ENCODE measurements at places on chromosomes 7 and 10. TPM values are rescaled to one million over a fixed set of nuclear protein-coding genes. Genes with fewer than 3 reads are reported as not detected.
A peak's percentile ranks its signal among the peaks of the same experiment; 100 is the strongest.

- no peak for DNase-seq
These were observed 215.5 kb downstream of the SEMA3D start for GRCh38 chr7:84971360-84971759.

DNA sequence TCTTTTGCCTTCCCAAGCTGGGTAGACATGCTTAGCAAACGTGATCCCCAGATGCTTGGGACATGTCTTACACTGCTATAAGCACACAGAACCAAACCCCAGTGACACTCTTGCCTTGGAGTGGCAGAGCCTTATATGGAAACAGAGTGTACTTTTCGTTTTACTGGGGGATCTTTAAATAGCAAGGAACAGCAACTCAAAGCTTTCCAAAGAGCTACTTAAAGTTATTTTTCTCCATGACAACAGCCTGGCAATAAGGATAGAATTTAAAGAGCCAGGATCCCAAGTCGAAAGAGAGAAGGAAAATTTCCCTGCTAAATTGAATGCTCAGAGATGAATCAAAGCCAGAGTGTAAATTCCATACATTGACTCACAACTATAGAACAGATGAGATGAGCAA lies 67.8 kb downstream of the ZNF365 start:
- DNase-seq = no peak

The TRPV5 gene
- 0.29 TPM for total RNA-seq

GRCh38 chr10:33132626-33133025 lies 174.6 kb upstream of the ITGB1 start:
- no peak for DNase-seq

GRCh38 chr10:68249297-68249696 lies 17.4 kb upstream of the ATOH7 start:
- DNase-seq = no peak

GRCh38 chr7:77825131-77825530 lies 26.6 kb downstream of the PHTF2 start:
- DNase-seq = no peak

DNA sequence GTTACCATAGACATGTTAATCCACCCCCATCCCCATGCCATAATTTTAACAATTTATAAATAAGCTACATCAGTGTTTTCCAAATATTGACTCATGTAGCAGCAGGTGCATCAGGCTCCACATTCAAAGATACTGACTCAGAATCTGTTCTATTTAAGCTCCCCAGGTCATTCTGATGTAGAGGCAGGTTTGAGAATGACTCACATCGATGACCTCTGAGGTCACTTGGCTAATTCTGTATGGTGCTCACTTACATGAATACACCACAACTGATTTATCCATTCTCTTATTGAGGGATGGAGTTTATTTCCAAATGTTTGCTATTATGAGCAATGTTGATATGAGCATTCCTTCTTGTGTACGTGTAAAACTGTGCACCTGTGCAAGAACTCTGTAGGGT lies 1159.0 kb downstream of the TYW1 start:
- DNase-seq = no peak

The PRSS2 gene
- total RNA-seq = not detected

DNA sequence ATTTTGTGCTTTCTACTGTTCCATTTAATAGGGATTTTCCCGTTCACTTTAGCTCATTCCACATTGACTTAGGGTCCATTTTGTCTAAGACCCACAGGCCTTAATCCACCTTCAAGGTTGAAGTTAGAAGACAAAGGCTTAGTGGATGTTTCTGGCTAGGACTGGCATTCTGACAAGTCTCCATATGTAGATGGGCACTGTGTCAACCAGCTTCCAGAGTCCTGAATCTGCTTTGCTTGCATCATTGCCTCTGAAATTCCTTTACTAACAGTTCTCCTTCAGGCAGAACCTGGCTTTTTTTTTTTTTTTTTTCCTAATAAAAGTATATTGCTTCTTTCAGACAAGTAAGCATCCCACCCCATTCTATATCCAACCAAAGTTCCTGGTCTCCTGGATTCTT lies 69.6 kb upstream of the PDCD4 start:
- no peak for DNase-seq

The EBF3 gene
- total RNA-seq = 1.2 TPM

- DNase-seq = no peak
These were observed 103.5 kb downstream of the ADARB2 start for GRCh38 chr10:1633783-1634182.

DNA sequence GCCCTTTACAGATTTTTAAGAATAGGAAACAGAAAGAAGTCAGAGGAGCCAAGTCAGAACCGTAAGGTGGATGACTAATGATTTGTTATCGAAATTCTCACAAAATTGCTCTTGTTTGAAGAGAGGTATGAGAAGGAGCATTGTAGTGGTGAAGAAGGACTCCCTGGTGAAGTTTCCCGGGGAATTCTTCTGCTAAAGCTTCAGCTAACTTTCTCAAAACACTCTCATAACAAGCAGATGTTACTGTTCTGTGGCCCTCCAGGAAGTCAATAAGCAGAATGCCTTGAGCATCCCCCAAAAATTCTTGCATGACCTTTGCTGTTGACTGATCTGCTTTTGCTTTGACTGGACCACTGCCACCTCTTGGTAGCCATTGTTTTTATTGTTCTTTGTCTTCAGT lies 152.9 kb downstream of the HGF start:
- DNase-seq = no peak

DNA sequence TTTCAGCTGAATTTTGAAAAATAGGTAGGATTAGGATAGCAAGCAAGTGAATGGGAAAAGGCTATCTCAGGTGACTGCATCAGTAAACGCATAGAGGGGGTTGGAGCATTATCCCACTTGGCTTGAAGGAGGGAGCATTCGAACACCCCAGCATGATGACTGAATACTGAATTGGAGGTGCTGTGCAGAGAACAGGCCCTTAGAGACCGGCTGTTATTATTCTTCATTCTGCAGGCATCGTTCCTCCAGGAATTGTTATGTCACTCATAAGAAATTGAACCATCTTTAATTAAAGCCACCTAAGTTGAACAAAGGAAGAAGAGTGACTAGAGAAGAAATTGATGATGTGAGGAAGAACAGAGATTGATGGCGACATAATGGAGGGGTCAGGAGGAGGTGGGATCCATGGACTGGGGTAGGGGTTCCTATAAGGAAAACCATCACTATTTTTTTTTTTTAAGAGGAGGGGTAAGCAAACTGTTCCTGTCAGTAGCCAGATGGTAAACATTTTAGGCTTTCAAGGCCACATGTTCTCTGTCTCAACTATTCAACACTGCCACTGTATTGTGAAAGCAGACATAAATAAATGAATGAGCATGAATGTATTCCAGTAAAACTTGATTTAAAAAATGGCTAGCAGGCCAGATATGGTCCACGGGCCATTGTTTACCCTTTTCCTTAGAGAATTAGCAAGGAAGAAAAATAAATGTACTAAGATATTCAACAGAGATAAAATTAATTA lies 264.7 kb upstream of the TAC1 start:
- DNase-seq = no peak

GRCh38 chr7:116949941-116950801 lies 3.1 kb upstream of the ST7 start:
- DNase-seq = no peak

DNA sequence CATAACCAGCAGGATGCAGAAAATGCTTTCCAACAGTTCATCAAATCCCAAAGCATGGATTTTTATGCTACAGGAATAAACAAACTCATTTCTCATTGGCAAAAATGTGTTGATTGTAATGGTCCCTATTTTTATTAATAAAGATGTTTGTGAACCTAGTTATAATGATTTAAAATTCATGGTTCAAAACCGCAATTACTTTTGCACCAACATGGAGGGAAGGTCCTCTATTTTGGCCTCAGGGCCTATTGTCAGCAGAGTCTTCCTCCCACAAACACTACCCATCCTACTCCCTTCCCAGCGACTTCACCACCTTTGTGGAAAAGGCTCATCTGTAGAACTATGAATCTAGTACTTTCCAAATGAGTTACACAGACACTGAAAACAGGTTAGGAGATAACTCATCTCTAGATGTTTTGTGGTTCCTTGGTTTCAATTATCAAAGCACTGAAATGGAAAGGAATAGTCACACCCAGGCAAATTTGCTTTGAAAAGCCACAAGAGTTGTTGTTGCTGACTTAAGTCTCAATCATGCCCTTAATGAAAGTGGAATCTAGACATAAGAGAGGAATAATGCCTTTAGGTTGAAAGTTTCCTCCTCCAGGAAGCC lies 59.4 kb upstream of the FRMD4A start:
- no peak for DNase-seq

The SPRN gene
- total RNA-seq = 0.50 TPM

The TAS2R41 gene
- not detected for total RNA-seq

- no peak for DNase-seq
These were observed 7.9 kb upstream of the MYL7 start for GRCh38 chr7:44148961-44149536.

GRCh38 chr7:98133181-98133580 lies 26.5 kb downstream of the LMTK2 start:
- DNase-seq = no peak

The SEMA3E gene
- 0.81 TPM for total RNA-seq

GRCh38 chr7:27172315-27172774 lies 1.8 kb downstream of the HOXA10 start:
- DNase-seq = peak; percentile 14

The GPR146 gene
- 1.6 TPM for total RNA-seq

DNA sequence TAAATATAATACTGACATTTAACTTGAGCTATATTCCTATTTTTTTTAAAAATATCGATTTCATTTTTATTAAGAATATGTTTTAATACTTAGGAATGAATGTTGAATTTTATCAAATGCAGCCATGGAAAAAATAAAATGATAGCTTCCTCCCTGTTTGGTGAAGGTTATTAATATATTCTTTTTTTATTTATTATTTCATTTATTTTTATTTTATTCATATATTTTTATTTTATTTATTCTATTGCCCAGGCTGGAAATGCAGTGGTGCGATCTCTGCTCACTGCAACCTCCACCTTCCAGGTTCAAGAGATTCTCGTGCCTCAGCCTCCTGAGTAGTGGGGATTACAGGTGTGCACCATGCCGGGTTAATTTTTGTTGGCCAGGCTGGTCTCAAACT lies 160.2 kb downstream of the PKD1L1 start:
- DNase-seq = no peak

- DNase-seq = no peak
These were observed 31.4 kb downstream of the LRMDA start for GRCh38 chr10:75462865-75463264.

- peak; percentile 21 for DNase-seq
These were observed 673.3 kb downstream of the SDK1 start for GRCh38 chr7:3974329-3974728.

DNA sequence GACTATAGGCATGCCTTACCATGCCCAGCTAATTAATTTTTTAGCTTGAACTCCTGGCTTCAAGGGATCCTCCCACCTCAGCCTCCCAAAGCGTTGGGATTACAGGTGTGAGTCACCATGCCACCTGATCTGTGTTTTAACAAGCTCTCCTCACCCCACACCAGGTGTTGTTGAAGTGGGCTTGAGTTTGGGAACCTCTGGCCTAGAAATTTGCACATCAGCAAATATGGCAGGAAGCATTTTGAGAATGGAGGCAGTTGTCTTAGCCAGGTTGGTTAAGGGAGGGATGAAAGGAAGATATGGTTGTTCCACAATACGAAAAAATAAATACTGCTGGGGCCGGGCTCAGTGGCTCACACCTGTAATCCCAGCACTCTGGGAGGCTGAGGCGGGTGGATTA lies 433.1 kb downstream of the TYW1 start:
- DNase-seq = no peak

- DNase-seq = no peak
These were observed 58.5 kb downstream of the BLNK start for GRCh38 chr10:96212911-96213310.

The ARHGEF5 gene
- total RNA-seq = 37.4 TPM

GRCh38 chr7:323410-323809 lies 33.4 kb downstream of the FOXL3 start:
- DNase-seq = no peak

DNA sequence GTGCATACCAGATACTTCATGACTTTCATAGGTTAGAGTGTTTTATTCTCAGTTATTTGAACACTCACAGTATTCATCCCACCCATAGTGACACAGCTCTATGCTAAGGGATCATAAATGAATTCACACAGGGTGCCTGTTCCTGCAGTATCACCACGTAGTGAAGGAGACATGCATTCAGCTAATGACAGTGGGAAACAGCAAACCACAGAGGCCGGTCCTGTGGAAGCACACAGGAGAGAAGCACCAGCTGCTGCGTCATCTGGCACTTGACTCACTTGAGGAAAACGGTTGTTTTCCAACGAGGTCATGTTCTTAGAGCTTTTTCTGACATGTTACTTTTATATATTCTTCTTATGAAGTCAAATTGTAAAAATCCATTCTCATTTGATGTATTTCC lies 73.0 kb downstream of the UBE3C start:
- DNase-seq = no peak

All from mesothelial cell of epicardium (in vitro differentiated cells).